AG09309 (cell line): ENCODE measurements at places on chromosomes 2 and 18.
A peak's percentile ranks its signal among the peaks of the same experiment; 100 is the strongest.

- no peak for DNase-seq
Observed at GRCh38 chr2:15189216-15189615, 371.9 kb downstream of the NBAS start.

GRCh38 chr18:75107196-75107930 lies 101.6 kb downstream of the PTGR3 start:
- no peak for DNase-seq

DNA sequence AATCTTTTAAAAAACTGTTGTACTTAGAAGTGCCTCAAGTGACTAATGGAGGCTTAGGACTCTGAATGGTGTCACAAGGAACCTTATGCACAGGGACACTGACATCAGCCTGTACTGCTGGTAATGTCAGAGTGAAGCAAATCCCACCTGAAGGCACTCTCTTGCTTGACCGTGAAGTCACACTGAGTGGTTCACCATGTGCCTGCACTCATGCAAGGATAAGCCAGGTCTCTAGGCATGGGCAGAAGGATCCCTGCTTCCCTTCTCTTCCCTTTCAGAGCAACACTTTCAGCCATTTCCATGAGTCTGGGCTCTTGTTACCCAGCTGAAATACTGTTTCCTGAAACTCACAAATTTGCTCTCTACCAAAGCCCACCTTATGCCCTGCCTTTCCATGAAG lies 123.0 kb downstream of the NEDD4L start:
- no peak for DNase-seq

- DNase-seq: no peak
Observed at GRCh38 chr2:162430323-162430722, 86.4 kb downstream of the GCA start.

DNA sequence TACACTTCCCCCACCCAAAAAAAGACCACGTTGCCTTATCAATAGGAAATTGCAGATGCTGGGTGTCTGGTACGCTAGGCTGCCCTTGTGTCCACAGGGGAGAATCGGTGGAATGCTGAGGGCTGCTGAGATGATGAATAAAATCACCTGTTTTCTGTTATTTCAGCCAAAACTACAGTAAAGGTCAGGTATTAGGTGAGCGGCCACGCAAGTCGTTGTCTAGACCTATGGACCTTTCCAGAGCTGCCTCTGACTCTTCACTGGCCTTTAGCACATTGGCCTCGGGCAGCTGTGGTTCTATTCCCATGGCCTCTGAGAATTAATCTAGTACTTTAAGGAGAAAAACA lies 89.6 kb downstream of the MTCL1 start:
- no peak for DNase-seq

DNA sequence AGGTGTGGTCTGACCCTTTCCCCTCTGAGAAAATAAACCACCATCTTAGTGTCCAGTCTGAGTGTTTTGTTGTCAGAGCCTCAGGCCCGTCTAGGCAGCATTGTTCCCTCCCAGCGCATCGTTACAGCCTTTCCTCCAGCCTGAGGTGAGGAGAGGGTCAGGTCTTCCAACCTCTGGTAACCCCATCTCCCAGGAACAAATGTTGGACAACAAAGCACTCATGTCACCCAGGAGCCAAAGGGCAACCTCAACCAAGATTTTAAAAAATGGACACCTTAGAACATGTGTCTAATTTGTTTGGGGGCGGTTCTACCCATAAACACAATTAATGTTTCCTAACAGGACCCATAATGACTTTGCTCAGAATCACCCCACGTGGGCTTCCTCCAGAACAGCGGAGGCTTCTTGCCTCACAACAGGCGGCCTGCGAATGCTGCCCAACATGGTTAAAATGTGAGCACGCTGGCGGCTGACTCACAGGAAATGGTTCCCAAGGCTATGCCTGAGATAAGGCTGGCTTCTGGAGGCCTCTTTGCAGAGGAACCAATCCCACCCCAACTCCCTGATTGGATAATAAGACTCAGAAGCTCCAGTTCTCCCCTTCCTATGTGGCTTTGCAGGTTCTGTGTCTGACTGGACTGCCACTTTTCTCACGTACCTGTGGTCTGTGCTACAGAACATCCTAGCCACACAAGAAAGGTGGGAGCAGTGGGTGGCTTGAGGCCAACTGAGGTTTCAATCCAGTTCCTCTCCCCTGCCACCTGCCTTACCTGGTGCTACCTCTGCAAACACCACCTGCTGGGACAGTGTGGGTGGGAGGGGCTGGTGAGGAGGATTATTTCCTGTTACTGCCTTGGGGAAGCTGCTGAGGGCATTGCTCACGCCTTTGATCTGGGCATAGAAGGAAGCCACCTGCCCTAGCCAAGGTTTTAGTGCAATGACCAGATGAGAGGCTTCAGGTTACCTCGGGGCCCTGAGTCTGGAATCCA lies 108.8 kb downstream of the B3GNT2 start:
- DNase-seq: peak; percentile 20

GRCh38 chr2:203908066-203908796 lies 28.3 kb upstream of the ICOS start:
- no peak for DNase-seq

- no peak for DNase-seq
Observed at GRCh38 chr18:76972241-76972640, 149.9 kb downstream of the ZNF236 start.
